ENCODE measurements at places on chromosomes 6 and 20.
A peak's percentile ranks its signal among the peaks of the same experiment; 100 is the strongest.

DNA sequence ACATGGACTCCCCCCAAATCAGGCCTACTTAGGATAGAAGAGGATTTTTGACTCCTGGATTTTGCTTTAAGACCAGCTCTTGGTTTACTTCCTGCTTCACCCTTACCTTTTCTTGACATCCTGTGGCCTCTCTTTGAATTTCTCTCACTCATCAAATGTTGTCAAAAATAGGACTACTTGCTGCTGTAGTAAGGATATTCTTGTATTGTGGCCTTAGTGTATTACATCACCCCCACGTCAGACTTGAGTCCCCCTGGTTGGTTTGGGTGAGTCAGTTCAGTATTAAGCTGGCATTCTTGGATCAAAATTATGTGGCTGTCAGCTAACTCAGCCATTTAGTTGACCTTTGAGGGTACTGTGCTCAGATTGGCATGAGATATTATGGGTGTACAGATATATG lies 1.1 kb downstream of the TPX2 start:
- DNase-seq = no peak

- no peak for DNase-seq
Measured at GRCh38 chr6:56507517-56507916, 135.2 kb downstream of the DST start.

DNA sequence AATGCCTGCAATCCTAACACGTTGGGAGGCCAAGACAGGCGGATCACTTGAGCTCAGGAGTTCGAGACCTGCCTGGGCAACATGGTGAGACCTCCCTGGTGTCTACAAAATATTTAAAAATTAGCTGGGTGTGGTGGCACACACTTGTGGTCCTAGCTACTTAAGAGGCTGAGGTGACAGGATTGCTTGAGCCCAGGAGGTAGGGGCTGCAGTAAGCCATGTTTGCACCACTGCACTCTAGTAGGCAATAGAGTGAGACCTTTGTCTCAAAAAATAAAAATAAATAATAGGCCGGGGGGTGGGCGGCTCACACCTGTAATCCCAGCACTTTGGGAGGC lies 18.3 kb upstream of the RIPOR3 start:
- no peak for DNase-seq

DNA sequence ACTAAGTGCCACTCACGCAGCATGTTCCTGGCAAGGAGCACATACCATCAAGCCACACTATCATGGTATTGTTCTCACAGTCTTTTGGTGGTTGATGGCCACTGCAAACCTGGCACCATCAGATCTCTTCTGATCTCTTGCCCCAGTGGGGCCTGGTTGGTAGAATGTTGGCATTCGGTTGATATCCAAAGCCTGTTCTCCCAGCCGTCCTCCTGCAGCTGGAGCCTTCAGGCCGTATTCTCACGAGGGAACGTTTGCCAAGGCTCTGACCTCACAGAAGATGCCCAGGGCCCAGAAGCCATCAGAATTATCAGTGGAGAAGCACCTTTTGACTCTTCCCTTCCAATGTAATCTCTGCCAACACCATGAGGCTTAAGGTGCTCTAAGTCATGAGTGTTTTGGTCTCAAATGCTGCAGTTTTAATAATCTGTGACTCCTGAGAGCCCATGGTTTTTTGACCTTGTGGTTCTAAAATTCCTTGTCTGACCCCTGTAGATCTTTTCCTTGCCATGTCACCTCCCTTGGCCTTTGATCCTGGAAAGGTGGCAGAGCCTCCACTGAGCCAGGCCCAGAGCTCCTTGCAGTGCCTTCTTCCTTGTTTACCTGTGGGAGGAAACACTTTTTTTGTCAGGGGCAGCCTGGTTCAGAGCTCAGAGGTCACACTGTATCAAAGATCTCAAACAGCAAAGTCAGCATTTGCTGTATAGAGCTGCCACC lies 27.8 kb downstream of the POFUT1 start:
- no peak for DNase-seq

DNA sequence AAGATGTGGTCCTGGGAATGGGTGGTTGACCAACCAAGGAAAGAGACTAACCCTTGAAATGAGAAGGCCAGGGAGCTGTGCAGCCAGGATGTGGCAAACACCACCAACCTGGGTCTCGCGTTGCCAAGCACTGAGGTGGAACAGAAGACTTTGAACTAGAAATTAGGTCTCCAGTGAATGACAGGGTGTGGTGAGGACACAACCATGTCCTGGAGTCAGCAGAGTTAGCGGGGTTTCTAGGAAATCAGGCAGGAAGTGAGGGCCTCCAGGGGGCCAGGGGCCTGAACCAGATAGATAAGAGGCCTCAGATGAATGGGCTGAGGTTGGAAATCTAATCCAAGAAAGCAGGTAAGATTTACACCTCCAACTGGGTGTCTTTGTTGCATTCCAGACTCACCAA lies 353.3 kb upstream of the ARID1B start:
- no peak for DNase-seq

DNA sequence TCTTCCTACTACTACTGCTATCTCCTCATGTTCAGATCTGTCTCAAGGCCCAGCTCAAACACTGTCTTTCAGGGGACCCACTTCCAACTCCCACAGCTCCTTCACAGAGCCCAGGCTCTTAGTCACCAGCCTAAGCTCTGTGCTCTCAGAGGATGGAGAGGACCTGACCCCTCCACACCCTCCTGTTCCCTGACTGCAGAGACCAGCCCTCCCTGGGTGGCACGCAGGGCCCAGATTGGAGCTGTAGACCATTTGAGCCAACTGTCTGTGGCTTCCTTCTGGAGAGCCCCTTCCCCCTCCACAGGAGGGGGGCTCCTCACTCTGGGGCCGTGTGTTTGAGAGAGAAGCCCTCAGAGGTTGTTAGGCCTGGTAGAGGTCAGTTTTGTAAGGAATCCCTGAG lies 9.8 kb downstream of the SNPH start:
- DNase-seq = no peak

- no peak for DNase-seq
Measured at GRCh38 chr6:155417454-155417853, 38.2 kb downstream of the NOX3 start.

- DNase-seq = no peak
Measured at GRCh38 chr6:147651249-147652063, 143.0 kb downstream of the SAMD5 start.

DNA sequence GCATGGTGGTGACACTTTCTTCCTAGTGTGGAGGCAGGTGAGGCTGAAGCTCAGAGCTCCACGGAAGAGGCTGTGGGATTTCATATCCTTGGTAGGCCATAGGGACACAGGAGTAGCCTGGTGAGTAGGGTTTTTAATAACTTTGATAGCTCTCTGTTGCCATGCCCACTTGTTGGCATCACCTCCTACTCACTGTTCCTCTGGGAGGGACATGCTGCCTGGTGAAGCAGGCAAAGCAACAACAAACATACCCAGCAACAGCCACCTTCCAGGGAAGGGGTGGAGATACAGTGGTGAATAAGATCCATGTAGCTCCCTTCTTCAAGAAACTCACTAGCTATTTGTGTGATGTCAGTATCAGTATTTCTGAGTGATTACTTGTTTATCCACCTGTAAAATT lies 285.4 kb downstream of the CLIC5 start:
- DNase-seq = no peak

GRCh38 chr6:22372922-22373321 lies 76.1 kb upstream of the PRL start:
- DNase-seq = no peak

DNA sequence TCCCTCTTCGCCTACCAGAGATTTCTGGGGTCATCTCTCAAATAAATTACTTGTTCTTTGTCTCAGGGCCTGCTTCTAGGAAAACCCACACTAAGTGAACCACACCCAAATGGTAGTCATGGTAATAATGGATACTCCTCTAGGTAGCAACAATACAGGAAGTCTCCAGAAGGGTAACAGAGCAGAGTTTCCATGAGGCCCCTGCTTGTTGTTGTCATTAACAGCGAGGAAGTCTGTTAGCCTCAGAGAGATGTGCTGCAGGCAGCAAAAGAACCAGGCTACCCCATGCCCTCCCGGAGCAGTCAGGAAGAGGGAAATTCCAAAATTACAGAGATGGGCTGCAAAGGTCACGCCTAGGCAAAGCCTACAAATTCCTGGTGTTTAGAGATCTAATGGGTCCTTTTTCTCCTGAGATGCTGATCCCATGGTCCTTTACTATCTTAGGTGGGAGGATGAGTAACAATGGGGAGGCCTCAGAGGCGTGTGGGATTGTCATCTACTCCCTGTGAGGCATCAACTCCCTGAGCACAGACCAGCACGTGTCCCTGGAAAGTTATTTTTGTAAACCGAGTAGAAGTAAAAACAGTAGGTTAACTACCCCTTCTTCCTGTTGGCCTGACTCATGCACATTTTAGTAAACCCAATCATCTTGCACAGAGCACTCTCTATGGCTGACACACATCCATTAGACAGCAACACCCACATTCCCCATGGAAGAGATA lies 10.1 kb downstream of the ISM1 start:
- DNase-seq = peak; percentile 18

- DNase-seq = no peak
Measured at GRCh38 chr6:79985128-79985527, 19.3 kb upstream of the TTK start.

DNA sequence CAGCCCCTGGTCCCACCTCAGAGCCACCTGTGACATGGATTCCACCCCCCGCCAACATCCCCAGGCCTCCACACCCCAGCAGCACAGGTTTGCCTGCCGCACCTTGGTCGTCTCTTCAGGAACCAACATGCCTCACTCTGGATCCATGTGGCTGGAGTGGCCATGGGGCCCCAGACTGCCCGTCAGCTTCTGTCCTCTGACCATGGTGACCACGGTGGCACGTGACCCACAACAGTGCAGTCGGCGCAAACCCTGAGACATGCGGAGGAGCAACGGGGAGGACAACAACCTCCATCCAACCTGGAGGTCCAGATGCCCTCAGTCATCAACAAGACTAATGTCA lies 85.6 kb downstream of the ANKRD60 start:
- no peak for DNase-seq

- no peak for DNase-seq
Measured at GRCh38 chr6:39853604-39854003, 61.4 kb downstream of the DAAM2 start.

DNA sequence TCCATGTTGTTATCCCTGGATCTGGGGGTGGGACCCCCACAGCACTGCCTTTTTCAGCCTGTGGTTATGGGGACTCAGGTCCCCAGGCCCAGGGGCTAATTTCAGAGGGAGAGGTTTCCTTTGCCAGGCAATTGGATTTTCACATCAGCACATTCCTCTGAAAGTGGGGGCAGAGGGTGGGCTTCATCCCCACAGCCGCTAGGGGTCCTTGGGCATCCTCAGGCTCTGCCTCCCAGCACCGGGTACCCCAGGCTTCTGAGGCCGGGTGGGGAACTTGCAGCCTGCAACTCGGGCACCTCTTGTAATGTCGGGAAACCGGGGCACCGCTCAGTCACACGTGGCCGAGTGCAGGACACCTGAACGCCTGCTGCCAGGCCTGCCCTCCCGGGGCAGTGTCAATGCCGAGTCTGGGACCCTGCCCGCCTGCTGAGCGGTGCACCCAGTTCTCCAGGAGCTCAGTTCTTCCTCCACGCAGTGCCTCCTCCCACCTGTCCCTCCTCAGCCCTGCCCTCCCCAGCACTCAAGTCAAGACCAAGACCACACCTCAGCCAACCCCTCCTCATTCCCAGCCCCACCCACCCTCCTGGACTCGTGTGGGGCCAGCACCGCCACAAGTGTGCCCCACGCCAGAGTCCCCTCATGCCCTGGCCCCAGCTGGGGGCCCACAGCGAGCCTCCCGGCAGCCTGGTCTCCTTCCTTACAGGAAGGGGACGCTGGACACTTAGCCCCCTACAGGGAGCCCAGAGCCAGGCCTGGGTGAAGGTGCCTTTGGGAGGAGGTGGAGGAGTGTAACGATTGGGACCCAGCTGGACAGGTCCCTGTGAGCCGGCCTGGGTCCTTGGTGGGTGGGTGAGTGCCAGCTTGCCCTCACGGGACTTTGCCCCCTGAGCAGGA lies 8.8 kb upstream of the CHRNA4 start:
- DNase-seq = no peak

DNA sequence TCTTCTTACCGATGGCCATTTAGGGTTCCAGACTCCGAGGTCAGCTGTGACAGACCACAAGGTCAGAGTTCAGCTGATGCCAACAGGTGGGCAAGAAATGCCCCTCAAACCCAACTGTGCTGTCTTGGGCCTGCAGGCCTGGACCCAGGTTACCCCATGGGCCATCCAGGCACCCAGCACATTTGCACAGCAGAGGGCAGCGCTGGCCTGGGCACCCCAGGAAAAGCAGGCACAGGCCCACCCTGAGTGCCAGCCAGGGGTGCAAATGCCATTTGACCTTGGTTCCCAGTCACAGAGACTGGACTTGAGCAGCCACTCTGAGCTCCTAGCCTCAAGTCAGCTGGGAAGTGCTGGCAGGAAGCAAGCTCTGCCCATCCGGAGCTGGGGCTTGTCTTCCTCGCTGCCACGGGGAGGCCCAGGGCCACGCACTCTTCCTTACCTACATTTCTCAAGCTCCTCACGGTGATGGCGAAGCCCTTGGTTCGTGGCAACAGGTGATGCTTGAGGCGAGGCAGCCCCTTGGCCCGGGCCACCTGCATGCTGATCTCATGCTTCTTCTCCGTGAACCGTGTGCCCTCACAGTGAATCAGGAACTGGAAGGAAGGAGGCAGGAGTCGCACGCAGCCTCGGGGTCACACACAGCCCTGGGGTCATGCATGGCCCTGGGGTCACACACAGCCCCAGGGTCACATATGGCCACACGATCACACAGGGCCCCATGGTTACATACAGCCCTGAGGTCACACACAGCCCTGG lies 120.8 kb downstream of the AGPAT4 start:
- no peak for DNase-seq

DNA sequence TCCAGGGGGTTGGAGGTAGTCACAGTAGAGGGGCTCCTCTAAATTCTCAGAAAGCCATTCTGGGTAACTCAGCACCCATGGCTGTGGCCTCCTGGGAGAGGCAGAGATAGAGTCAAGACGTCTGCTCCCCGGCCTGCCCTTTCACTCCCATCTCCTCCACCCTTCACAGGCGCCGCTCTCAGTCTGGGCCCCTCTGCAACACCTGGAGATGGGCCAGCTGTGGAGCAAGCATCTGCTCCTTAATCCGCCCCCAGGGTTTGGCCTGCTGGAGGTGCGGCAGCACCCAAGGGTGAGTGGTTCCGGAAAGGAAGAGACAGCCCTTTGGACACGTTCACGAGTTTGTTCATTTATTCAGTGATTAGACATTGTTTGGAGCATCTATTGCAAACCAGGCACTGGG lies 271.3 kb downstream of the BMP7 start:
- no peak for DNase-seq

DNA sequence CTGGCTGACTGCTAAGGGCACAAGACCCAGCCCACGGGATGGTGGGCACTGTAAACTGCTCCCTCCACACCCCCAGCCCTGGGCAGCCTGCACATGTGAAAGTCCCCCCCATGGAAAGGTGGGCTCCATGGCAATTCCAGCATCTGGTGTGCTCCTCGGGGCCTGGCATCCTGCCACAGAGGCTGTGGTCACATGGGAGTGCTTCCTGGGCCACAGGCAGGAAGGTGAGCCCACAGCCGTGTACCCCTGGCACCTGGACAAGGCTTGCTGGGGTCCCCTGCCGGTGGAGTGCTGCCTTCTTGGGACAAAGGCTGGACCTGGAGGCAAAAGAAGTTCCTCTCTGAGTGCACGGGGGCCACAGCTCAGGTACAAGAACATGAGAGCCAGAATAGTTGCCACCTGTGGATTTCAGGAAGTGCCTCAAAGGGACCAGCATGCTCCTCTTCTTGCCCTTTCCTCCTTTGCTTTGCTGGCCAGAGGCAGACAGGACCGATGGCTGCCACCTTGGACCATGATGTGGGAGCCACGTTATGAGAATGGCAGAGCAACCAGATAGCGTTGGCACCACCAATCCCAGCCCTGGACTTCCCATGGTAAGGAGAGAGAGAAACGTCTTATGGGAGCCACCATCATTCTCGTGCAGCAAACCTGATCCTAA lies 120.2 kb upstream of the MLN start:
- DNase-seq = no peak

GRCh38 chr20:22529150-22530019 lies 55.0 kb downstream of the FOXA2 start:
- no peak for DNase-seq

All from stimulated activated CD4-positive, alpha-beta T cell treated with anti-CD3 and anti-CD28 coated beads, Interleukin-12 subunit alpha, Interleukin-12 subunit beta, amount 100 ng/mL, for 24 hours (primary cell).